ENCODE measurements at places on chromosomes 16 and 17.
A peak's percentile ranks its signal among the peaks of the same experiment; 100 is the strongest.

GRCh38 chr17:17022456-17022855 is 19.8 kb upstream of the MPRIP start:
- peak; percentile 55 for DNase-seq

DNA sequence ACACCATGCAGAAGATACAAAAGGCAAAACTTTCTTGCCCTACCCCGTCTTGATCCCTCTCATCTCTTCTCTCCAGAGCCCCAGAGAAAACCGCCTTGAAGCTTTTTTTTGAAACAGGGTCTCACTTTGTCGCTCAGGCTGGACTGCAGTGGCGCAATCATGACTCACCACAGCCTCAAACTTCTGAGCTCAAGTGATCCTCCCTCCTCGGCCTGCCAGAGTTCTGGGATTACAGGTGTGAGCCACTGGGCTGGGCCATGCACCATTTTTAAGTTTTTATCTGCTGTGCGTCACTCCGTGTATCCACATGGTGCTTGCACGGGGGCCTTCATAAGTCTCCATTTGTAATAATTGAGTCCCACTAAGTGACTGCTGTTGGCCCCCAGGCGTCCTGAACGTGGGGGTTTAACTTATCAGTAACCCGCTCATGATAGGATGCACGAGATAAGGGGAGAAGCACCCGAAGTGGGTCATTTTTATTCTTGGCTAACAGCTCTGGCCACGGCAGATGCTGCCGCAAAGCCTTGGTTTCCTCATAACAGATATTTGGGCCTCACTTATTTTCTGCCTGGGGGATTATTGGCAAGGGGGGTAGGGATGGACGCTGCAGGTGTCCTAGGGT is 8.6 kb downstream of the DNAH17 start:
- DNase-seq, result no peak

DNA sequence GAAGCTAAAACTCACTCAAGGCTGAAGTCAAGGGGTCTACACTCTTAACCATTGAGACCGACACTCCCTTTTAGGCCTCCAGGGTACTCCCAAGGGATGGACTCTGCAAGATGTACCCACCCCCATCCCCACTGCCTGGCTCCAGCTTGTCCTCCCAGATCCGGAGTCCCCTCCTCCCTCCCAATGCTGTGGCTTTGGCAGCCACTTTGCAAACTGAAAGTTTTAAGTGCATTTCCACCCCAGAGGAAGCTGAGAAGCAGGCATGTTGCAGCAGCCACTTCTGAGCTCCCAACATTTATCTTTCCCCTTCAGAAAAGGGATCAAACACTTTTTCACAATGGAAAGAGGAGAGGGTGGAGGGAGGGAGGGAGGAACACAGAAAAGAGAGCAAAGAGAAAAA is 115.2 kb downstream of the COPRS start:
- no peak for DNase-seq

DNA sequence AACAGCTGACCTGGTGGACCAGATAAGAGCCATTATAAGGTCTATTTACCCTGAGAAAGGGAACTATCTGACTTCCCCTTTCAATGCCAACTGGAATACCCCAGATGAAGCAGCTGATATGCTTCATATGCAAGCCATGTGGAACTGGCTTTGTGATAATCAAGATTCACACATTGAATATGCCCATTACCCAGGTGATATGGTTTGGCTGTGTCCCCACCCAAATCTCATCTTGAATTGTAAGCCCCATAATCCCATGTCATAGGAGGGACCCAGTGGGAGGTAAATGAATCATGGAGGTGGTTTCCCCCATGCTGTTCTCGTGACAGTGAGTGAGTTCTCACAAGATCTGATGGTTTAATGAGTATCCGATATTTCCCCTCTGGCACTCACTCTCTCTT is 42.1 kb downstream of the IKZF3 start:
- no peak for DNase-seq

GRCh38 chr17:5033352-5034015 is 1.7 kb downstream of the SLC52A1 start:
- DNase-seq, result no peak

DNA sequence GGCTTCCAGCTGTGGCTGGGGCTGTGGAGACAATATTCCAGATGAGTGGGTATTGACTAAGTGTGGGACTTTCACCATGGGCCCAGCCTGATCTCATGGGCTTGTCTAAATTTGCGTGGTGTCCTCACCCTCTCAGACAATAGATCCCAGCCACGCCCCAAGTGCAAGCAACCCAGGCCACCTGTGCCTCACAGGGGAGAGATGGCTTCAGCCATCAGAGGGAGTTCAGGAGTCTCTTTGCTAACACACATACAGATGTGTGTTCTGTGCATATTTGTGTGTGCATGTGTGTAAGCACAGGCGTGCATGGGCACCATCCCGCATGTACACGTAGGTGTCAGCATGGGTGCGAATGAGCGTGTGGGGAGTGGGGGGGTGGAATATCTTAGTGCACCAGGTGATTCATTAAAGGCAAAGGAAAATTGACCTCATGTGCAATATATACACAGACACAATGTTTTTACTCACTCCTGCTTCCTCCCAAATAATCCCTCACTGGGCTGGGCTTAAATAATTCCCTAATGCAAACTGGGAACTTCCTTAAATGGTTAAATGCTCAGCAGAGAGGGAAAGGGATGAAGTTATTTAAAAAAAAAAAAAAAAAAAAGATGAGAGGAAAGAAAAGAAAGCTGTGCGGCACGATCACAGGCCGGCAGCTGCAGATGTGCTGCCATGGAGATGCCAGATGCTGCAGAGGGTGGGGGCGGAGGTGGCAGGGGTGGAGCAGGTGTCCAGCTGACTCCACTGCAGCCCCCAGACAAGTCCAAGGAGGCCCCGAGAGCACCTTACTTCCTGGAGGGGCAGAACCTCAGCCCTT is 24.0 kb upstream of the CDC42EP4 start:
- no peak for DNase-seq

DNA sequence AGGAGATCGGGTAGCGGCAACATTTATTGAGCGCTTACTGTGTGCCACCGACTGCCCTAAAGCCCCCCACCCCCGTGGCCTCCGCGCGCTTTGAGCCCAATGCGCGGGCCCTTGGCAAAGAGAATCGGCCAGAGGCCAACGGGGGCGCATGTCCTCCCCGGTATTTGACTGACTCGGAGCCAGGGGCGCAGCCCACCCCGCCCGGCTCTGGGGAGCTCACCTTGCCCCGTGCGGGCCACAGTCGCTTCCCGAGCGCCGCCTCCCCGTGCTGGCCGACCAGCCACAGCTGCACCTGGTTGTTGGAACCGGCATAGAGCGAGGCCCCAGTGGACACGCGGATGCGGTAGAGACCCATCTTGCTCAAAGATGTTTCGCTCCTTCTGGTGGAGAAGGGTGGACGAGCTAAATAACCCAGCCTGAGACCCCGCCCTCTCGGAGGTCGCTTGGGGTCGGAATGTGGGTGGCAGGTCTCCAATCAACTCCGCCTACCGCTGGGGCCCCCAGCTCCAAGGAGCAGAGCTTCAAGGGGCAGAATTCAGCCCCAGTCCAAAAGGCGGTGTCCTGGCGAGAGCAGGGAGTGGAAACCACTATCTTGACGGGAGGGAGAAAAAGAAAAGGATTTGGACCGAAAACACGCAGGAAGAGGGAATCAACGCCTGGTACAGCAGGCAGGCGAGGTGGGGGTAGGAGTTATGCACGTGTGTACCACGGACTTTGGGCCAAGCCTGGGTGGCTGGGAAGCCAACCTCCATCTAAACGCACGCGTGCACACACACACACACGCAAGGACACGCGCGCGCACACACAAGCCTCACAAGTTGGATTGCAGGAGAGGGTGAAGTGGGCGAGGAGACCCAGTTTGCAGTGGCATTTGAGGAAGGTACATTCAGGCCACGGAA is at the start of gene ALOX15:
ALOX15 (minus strand) TSS at position 382 of the 899 bp plus-strand sequence; CDS start at position 355, 27 bp downstream.
- DNase-seq, result peak; percentile 79

DNA sequence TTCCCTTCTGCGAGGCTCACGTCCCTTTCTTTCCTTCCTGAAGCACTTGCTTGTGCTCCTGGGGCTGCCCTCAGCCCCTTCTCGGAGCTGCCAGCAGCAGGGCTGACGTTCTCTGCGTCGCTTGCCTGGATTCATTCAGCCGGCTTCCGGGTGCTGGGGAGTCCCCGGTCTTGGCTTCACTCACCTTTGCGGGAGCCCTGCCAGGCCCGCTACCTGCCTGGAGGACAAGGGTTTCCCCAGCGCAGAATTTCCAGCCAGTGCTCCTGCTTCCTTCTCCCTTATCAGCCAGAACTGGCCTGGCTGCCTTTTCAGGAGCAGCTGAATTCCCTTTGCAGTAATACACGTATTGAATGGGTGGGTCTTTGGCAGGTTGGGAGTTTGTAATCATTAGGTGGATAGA is 22.1 kb upstream of the IL17C start:
- peak; percentile 92 for DNase-seq

- no peak for DNase-seq
Observed at GRCh38 chr17:72117535-72118334, 3.1 kb upstream of the SOX9 start.

DNA sequence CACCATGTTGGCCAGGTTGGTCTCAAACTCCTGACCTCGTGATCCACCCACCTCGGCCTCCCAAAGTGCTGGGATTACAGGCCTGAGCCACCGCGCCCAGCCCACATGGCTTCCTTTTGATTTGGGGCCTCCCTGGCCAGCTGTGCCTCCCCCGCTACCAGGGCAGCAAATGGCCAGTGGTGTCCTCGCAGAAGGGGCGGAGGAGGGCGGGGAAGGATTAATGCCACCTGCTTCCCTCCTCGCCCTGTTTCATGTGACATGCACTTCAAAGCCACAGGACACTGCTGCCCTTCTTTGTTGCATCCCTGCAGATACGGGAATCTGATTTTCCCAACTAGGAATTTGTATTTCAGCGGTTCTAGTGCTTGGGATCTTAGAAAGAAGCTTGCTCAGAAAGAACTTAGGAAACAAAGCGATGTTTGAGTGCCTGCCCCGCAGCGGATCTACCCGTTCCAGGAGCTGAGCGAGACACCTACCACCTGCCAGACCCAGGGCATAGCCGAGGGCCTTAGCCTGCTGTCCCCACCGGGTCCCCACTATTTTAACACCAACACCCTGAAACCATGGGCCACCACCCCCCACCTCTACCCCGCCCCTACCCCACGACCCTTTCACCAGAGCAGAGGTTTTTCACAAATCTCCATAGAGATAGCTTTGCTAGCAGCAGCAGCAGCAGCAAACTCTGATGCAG is 37.7 kb upstream of the CCDC182 start:
- DNase-seq, result no peak

- no peak for DNase-seq
Observed at GRCh38 chr17:19303367-19303776, 59.2 kb downstream of the B9D1 start.

- DNase-seq, result no peak
Observed at GRCh38 chr17:49820773-49821172, 27.1 kb downstream of the TAC4 start.

GRCh38 chr17:49456183-49456965 is 38.7 kb upstream of the NGFR start:
- DNase-seq, result peak; percentile 66

DNA sequence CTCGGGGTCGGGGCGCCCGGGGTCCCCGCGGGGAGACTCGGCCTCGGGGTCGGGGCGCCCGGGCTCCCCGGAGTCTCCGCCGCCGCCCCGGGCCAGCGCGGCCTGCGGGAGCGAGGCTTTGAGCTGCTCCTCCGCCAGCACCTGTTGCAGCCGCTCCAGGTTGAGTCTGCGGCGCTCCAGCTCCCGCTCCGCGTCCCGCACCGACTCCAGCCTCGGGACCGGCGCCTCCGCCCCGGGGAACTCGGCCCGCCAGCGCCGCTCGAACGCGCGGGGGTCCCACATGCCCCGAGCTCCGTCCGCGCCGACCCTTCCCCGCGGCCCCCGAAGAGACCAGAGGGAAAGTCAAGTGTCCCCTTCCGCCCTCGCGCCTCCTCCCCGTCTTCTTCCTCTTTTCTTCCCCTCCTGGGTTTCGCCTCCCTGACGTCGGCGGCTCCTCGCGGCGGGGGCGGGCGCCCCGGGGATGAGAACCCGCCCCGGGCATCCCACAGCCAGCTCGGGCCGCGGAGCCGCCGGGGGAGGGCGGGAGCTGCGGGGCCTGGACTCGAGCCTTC is 40.8 kb upstream of the BHLHA9 start:
- no peak for DNase-seq

DNA sequence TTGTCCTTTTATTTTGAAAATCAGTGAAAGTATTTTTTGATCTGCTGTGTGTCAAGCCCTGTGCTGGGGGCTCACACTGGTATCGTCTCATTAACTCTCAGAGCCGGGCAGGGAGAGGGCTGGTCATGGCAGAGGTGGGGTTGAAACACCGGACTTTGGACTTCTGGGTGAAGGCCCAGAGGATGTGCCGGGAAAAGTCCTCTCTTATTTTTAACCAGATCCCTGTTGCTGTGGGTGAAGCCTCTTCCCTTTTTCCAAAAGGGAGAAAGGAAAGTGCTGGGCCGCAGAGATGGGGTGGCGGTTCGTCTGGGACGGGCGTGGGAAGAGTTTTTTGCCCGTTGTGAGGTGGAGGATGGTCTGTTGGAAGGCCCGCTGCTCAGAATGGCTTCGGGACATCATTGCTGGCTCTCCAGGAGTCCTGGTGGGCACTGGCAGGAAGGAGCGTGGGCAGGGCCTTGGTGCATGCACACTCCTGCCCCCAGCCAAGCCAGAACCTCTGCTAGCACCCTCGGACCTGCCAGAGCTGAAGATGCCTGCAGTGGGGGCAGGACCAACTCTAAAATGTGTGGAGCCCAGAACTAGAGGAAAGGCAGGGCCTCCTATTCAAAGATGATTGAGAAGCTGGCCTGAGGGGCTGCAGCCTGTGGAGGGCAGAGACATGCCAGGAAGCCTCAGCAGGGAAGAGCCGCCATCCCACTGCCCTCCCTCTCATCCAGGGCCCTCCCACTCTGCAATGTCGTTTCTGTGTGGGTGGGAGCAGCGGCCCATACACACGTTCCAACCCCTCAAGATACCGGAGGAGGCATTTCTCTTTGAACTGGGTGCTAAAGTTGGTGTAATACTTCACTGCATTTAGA is 213.2 kb downstream of the CCDC182 start:
- DNase-seq, result no peak

DNA sequence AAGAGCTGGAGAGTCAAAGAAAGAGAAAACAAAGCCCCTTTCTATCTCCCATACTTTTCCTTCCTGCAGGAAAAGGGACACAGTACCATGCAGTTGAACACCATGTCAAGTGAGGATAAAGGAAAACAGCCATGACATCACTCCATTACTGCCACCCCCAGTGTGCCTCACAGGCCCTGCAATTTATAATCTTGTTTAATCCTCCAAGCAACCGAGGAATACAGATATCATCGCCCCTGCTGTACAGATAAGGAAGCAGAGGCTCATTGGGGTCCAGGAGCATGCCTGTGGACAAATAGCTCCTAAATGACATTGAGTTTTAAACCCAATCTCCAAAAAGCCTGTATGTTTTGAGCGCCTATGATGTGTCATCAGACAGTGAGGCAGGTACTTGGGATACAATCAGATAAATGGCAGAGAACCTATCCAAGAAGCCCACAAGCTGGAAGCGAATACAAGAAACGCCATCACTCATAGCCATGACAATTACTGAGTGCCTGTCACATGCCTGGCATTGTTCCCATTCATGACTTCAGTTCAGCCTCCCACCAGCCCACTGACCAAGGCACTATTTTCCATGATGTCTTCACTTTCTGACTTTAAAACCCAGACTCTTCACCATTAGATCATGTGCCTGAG is 45.5 kb downstream of the CPPED1 start:
- DNase-seq, result no peak

Measured in left lung (tissue), 14 donors.